ENCODE measurements at places on chromosomes 1 and 21. TPM values are rescaled to one million over a fixed set of nuclear protein-coding genes. Genes with fewer than 3 reads are reported as not detected.
A peak's percentile ranks its signal among the peaks of the same experiment; 100 is the strongest.

Gene SLC44A5
- 7.9 TPM for polyA plus RNA-seq

Gene LCE2A
- not detected for polyA plus RNA-seq

Gene PCP4
- 3.0 TPM for polyA plus RNA-seq

DNA sequence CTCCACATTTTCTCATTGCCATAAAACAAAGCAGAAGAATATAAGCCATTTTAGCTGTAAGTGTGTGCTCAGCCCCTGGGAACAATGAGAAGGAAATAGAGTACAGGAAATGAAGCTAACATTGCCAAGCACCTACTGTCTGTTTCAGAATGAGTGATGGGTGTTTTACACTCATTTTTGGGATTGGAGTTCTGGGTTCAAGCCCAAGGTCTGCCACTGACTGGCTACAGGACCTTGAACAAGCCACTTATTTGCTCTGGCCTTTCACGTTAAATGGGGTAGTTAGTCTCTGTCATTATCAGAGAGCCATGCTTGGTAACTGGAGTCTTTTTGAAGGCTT is 80.7 kb upstream of the KAZN start:
- DNase-seq: no peak

GRCh38 chr1:245332085-245332484 is 177.3 kb downstream of the KIF26B start:
- no peak for DNase-seq

- no peak for DNase-seq
These were observed 718.8 kb upstream of the TMPRSS15 start for GRCh38 chr21:19122356-19122755.

GRCh38 chr1:9066945-9067807 is 2.3 kb downstream of the SLC2A5 start:
- peak; percentile 88 for DNase-seq

GRCh38 chr21:40615505-40616376 is 231.2 kb downstream of the DSCAM start:
- peak; percentile 7 for DNase-seq

DNA sequence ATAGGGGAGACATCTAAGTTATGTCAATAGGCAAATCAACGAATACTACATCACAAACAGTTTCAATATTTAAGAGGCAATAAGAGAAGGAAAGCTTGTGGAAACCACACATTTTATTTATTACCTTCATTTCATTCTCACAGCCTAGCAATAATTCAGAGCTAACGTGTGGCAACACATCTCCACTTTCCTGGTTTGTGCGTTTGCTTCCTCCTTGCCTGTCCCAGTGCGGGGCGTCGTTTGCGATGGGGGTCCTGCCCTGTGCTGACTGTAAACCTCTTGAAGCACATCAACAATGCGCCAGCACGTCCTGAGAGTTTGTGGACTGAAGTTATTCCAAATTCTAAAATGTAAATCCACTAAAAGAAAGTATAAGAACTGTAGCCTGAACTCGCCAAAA is 14.4 kb upstream of the VPS26C start:
- DNase-seq: no peak

DNA sequence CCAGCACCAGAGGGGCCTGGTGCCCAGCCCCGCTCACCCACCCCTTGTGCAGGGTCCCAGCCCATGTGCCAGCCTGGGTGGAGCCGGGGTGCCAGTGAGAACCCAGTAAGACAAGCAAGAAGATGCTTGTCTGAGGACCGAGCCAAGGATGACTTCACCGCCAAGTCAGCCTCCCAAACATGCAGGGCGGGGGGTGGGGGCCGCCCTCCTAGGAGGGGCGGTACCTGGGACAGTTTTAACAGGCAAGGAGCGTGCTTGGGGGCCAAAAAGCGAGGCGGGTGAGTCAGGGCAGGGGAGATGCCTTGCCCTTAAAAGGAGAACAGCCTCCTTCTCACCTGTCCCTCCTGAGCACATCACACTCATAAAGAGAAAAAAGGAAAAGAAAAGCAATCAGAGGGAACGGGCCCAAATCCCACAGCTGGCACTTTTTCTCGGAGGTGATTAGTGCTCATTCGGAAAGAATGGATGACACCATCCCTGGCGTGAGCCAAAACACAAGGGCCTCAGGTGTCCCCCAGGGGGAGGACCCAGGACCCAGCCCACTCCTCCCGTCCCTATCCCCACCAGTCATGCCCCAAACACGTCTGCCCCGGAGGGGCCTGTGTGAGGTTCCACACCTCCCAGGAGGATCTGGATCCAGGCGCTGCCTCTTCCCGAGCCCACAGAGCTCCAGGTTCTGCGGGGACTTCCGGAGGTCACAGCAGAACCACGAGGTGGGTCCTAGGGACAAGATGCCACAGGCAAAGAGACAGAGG is 77.6 kb upstream of the IFFO2 start:
- DNase-seq: no peak

DNA sequence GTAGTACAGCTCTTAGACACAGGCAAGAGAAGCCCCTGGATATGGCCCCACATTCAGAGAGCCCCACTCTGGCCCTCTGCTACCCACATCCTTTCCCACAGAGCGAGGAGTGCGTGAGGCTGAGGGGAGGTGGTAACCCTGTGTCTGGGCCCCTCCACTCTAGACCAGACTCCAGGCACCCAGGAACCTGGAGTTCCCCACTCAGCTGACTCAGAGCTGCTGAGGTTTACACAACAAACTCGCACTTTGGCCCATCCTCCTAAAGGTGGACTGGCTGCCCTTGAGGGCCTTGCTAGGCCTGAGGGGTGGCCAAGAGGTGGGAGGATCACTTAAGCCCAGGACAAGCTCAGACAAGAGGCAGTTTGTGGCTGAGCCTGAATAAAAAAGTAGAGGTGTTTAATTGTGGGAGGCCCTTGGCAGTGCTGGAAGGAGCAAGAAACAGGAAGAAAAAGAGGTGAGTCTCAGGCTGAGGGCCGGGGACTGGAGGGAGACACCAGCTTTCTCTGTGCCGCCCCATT is 10.7 kb downstream of the MR1 start:
- DNase-seq: no peak
